ENCODE measurements at places on chromosomes 5 and 9. TPM values are rescaled to one million over a fixed set of nuclear protein-coding genes. Genes with fewer than 3 reads are reported as not detected.

The BHMT2 gene
- total RNA-seq: 62.3 TPM

The RACK1 gene
- 2,255 TPM for total RNA-seq

The LCN15 gene
- total RNA-seq: not detected

GRCh38 chr5:125829349-125829748 lies 593.9 kb upstream of the GRAMD2B start:
- no peaks in the 10 kb centered on the region for H3K27me3 ChIP-seq
- no peak for DNase-seq
- no peaks in the 10 kb centered on the region for H3K36me3 ChIP-seq
- no peaks in the 10 kb centered on the region for H3K4me1 ChIP-seq

DNA sequence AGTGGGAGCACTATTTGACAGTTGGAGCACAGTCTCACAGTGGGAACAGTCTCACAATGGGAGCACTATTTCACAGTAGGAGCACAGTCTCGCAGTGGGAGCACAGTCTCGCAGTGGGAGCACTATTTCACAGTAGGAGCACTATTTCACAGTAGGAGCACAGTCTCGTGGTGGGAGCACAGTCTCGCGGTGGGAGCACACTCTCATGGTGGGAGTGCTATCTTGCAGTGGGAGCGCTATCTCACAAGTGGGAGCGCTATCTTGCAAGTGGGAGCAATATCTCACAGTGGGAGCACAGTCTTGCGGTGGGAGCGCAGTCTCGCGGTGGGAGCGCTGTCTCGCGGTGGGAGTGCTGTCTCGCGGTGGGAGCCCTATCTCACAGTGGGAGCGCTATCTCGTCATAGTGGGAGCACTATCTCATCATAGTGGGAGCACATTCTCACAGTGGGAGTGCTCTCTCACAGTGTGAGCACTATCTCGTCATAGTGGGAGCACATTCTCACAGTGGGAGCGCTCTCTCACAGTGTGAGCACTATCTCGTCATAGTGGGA lies 56.1 kb downstream of the MED10 start:
- no peak overlapping the region for H3K27ac ChIP-seq
- no peaks in the 10 kb centered on the region for H3K27me3 ChIP-seq
- no peak overlapping the region for H3K4me3 ChIP-seq
- DNase-seq: no peak

- H3K27me3 ChIP-seq: no peaks in the 10 kb centered on the region
- no peaks in the 10 kb centered on the region for H3K4me1 ChIP-seq
- H3K4me3 ChIP-seq: no peak overlapping the region
- DNase-seq: no peak
- H3K36me3 ChIP-seq: no peaks in the 10 kb centered on the region
Measured at GRCh38 chr5:161051920-161052500, 200.0 kb upstream of the ATP10B start.

The PHF24 gene
- 0.05 TPM for total RNA-seq

DNA sequence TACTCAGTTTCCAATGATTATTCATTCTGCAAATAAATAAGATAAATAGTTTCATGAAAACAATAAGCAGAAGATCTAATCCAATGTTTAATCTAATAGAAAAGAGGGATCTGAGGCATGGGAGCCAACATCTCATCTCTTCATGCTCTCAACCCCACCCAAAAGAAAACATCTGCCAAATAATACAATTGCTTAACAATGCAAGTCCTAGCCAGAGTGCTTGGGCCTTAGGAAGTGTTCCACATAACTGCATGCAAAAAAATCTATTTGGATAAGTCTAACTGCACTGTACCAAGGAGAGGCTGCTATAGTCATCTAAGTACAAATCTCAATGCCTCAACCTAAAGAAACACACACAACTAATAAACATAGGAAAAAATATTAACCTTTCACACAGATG lies 606.0 kb downstream of the CDH9 start:
- no peaks in the 10 kb centered on the region for H3K4me1 ChIP-seq
- H3K27me3 ChIP-seq: no peaks in the 10 kb centered on the region
- no peak overlapping the region for H3K27ac ChIP-seq
- H3K36me3 ChIP-seq: no peaks in the 10 kb centered on the region

DNA sequence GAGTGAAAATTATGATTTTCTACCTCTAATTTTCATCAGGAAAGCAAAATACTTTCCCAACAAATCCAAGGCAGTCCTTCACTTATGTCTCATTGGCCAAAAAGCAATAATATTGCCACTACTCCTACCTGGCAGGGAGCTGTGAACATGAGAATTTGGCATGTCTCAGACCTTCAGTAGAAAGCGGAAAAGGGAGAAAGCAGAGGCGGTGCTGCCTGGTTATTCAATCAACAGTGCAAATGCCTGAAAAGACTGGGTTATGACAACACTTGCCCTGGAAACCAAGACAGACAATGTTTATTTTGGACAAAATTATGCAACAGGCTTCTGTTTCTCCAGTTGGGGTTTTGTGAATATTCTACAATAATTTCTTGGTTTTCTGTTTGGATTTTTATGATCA lies 194.4 kb downstream of the TAF11L14 start:
- no peak for DNase-seq
- no peaks in the 10 kb centered on the region for H3K27me3 ChIP-seq
- H3K36me3 ChIP-seq: no peaks in the 10 kb centered on the region
- H3K4me1 ChIP-seq: no peaks in the 10 kb centered on the region
- H3K4me3 ChIP-seq: no peak overlapping the region

DNA sequence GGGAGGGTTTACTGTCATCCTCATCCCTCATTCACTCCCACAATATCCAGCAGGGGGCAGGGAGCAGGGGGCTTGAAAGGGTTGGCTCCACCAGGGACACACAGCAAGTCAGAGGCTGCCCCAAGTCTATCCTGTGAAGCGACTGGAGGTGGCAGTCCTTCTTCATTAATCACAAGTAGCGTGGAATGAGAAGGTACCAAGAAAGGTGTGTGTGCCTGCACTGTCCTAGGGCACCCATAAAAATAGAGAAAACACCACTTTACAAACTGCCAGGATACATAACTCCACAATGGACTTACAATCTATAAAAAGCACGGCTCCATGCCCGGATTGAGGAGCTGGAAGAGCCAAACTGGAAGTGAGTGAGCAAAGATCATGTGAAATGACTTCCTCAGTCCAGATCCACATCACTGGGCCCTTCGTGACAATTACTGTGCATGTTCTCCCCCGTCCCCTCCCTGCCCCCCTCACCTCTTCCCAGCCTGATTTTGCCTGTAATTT lies 183.9 kb downstream of the SLIT3 start:
- H3K27me3 ChIP-seq: no peaks in the 10 kb centered on the region
- no peaks in the 10 kb centered on the region for H3K36me3 ChIP-seq
- DNase-seq: no peak
- no peak overlapping the region for H3K4me3 ChIP-seq
- no peaks in the 10 kb centered on the region for H3K4me1 ChIP-seq

DNA sequence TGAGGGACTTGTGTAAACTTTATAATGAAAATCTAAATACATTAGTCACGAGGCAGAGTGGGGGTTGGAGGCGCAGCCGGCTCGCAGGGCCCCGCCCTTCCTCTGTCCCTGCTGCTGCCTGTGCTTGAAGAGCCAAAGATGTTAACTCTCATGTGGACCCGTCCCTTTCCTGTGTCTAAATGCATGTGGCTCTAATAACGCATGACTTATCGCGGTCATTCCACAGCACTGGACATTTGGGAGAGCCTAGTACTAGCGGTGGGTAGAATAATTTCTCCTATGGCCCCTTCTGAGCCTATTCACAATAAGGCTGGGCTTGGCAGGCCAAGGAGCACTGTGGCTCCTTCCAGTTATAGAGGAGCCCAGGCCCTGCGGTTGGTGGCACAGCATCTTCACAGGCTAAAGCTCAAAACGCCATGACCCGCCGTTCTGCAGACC lies 82.3 kb upstream of the SIMC1 start:
- H3K27me3 ChIP-seq: no peaks in the 10 kb centered on the region
- H3K27ac ChIP-seq: no peak overlapping the region
- H3K36me3 ChIP-seq: no peaks in the 10 kb centered on the region
- no peak for DNase-seq
- H3K4me1 ChIP-seq: no peaks in the 10 kb centered on the region

DNA sequence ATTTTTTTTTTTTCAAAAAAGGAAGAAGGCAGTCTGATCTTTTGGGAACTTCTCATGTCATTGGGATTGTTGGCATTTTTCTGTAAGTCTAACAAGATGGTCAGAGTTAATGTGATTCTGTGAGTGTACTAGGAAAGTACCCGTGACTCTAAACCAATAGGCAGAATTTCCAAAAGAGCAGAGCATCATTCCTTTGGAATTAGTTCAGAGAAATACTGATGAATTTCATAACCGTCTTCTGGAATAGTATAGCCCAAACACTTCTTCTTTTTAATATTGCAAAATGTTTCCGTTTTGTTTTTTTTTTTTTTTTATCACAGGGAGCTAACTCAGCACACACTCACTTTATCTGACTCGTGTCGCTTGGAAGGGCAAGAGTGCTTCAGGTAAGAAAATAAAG lies 407.4 kb downstream of the DTWD2 start:
- H3K4me1 ChIP-seq: no peaks in the 10 kb centered on the region
- no peak overlapping the region for H3K27ac ChIP-seq
- no peak overlapping the region for H3K4me3 ChIP-seq

GRCh38 chr9:5857928-5858327 lies 25.0 kb upstream of the ERMP1 start:
- DNase-seq: no peak
- H3K27me3 ChIP-seq: no peaks in the 10 kb centered on the region
- H3K4me3 ChIP-seq: no peak overlapping the region
- no peak overlapping the region for H3K27ac ChIP-seq

DNA sequence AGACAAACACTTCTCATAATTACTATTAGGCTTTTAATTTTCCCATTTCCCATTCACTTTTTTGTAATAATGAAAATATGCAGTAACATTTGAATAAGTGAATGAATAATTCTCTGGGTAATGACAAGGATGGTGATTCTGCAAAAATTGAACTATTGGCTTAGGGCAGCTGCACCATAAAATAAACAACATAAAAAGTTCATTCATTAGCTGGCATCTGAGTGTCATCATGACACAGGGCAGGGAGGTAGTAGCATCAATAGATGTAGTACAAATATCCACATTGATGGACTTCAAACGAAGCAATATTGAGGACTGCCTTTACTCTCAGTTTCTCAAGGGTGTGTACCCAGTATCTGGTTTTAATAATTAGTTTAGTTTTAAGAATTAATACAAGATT lies 4.9 kb downstream of the MEGF10 start:
- no peak for DNase-seq
- peaks cover 3% of the 10 kb centered on the region for H3K4me1 ChIP-seq
- H3K27me3 ChIP-seq: peaks cover 6% of the 10 kb centered on the region

The TMEM245 gene
- 45.3 TPM for total RNA-seq

- no peaks in the 10 kb centered on the region for H3K36me3 ChIP-seq
- no peaks in the 10 kb centered on the region for H3K4me1 ChIP-seq
- H3K4me3 ChIP-seq: no peak overlapping the region
- no peak overlapping the region for H3K27ac ChIP-seq
Measured at GRCh38 chr9:99026271-99026955, 78.5 kb upstream of the TGFBR1 start.

The TOMM5 gene
- total RNA-seq: 77.7 TPM

GRCh38 chr9:26801772-26802171 lies 90.8 kb downstream of the CAAP1 start:
- no peak overlapping the region for H3K27ac ChIP-seq
- no peaks in the 10 kb centered on the region for H3K27me3 ChIP-seq
- H3K4me1 ChIP-seq: no peaks in the 10 kb centered on the region
- no peak for DNase-seq
- no peaks in the 10 kb centered on the region for H3K36me3 ChIP-seq
- H3K4me3 ChIP-seq: no peak overlapping the region

- no peak for DNase-seq
- no peak overlapping the region for H3K4me3 ChIP-seq
- H3K27ac ChIP-seq: no peak overlapping the region
- H3K36me3 ChIP-seq: peaks cover 9% of the 10 kb centered on the region
Measured at GRCh38 chr5:32420506-32420905, 24.0 kb downstream of the ZFR start.
